Stimulated activated CD4-positive, alpha-beta T cell treated with anti-CD3 and anti-CD28 coated beads, TNF-alpha, amount 100 ng/mL, for 24 hours (primary cell): ENCODE measurements at places on chromosomes 16 and 17.

GRCh38 chr17:71828182-71828596 is 292.6 kb upstream of the SOX9 start:
- no peak for DNase-seq

GRCh38 chr17:47253541-47254402 is at the start of gene ITGB3:
Gene ITGB3 (plus strand): TSS chr17:47253827. CDS start chr17:47253862, 35 bp downstream.
- DNase-seq: peak; percentile 13

DNA sequence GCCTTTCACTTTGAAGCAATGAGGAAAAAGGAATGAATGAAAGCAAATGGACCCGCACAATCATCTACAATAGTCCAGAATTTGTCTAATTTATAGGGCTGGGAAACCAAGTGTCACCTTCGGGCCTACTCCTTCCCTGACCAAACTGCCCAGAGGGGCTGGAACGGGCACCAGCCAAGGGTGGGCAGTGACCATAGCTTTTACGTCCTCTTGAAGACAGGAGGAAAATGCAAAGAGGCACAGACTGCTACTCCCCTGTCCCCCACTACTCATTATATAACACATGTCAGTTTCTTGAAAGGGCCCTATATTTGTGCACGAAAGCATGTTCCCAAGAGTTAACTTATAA is 122.3 kb downstream of the ZFHX3 start:
- DNase-seq: no peak

DNA sequence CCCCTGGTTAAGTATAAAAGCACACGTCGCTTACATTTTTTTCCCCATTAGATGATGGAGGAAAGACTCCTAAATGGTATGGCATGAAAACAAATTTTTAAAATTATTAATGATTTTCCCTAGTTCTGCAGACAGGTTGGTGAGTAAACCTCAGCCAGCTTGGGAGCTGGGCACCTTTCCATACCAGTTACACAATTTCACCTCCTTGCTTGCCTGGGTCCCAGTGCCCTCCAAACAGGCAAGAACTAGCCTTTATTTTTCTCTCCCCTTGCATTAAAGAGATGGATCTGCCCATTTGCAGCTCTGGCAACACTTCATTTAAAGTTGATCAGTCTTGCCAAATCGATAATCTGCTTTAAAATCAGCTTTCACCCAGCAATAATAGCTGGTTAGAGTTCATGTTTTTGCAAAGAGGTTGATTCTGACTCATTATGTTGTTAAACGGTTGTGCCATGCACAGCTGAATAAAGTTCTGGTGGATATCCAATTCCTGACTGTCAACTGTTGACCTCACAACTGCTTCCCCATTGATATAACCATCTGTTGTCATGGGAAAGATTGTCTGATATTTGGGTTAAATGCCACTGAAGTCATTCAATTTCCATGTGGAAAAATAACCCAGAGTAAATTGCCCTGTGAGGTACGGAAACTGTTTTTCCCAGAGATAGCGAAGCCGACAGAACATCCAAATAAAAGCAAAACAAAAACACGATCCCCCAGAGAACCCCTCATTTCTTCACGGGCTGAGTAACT is 1.3 kb downstream of the C17orf58 start:
- DNase-seq: no peak

DNA sequence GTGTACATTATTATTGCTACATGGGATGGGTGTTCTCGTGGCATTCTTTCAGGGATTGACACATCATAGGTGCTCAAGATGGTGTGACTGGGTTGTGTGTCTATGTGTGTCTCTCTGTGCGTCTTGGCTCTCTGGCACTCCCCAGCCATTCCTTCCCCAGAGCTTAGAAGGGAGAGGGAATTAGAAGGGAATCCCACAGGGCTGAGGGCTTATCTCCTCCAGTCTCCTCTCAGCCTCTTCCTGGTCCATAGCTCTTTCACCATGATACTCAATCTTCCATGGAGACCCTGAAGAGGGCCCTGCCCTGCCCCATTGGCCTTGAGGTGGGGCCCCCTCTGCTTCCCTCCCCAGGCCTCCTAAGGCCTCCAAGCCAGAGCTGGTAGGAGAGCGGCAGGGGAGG is 52.0 kb downstream of the MRM1 start:
- DNase-seq: no peak

DNA sequence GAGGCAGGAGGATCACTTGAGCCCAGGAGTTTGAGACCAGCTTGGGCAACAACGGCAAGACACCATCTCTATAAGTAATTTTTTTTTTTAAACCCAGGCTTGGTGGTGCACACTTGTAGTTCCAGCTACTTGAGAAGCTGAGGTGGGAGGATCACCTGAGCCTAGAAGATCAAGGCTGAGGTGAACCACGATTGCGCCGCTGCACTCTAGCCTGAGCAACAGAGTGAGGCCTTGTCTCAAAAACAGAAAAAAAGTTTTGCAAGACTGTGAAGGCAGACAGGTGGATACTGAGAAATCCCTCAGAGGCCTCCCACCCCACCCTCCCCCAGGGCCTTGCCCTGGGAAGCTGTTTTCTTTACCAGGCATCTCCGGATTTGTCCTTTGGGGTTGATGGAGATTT is 125.4 kb downstream of the MGAT5B start:
- no peak for DNase-seq

DNA sequence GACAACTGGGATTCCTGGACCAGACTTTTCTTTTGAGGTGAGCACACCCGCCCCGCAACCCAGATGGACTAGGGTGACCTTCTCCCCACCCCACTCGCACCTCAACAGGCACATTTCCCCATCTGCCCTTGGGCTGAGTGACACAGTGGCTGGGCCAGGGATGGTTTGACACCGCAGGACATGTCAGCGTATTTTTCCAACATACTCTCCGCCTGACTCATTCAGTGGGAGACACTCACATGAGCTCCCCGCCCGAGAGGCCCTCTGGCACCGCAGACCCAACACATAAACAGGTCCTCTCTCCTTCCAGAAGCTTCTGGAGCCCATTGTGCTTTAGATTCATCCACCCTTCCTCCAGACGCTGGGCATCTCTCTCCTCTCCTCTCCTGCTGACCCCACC is 69.4 kb downstream of the ZDHHC7 start:
- no peak for DNase-seq

GRCh38 chr16:86035906-86036305 is 136.9 kb downstream of the IRF8 start:
- no peak for DNase-seq

DNA sequence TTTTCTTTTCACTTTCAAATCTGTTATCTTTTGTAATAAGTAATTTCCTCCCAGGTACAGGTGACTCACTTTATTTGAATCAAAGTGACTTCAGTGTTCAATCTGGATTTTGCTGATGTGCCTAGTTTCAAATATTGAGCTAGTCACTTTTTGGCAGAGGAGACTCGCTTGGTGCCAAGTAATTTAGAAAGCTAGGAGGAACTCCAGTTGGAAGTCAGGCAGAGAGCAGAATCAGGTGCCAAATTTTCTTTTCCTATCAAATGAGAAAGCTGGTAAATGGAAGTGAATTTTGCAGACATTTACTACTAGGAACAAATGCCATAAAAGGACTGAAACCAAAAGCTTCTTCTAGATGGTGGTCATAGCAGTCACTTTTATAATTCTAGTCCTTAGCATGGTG is 656.0 kb upstream of the KIF2B start:
- DNase-seq: no peak

GRCh38 chr16:84943620-84944019 is 67.7 kb downstream of the ZDHHC7 start:
- DNase-seq: no peak
